A549 treated with DMSO at 1 μM for 4 hours (cell line): ENCODE measurements at places on chromosomes 7 and 10. TPM values are rescaled to one million over a fixed set of nuclear protein-coding genes. Genes with fewer than 3 reads are reported as not detected.

Gene ERVW-1
- not detected in 5 replicates for total RNA-seq

Gene NPY
- not detected in 5 replicates for total RNA-seq

Gene C7orf33
- total RNA-seq: not detected in 5 replicates

Gene ACTR1A
- total RNA-seq: 86.9 to 99.1 TPM (median 94.4 TPM) in 5 replicates

Gene OGDHL
- total RNA-seq: 0.15 to 0.42 TPM (median 0.22 TPM) in 5 replicates

Gene ALOX5
- 0.13 to 0.66 TPM (median 0.28 TPM) in 5 replicates for total RNA-seq

Gene CTBP2
- 102 to 116 TPM (median 113 TPM) in 5 replicates for total RNA-seq

Gene NAPEPLD
- total RNA-seq: 3.2 to 6.2 TPM (median 4.5 TPM) in 5 replicates

Gene FXYD4
- not detected in 5 replicates for total RNA-seq
